Gastroesophageal sphincter (tissue), 4 donors: ENCODE measurements at places on chromosomes 7 and 10.

DNA sequence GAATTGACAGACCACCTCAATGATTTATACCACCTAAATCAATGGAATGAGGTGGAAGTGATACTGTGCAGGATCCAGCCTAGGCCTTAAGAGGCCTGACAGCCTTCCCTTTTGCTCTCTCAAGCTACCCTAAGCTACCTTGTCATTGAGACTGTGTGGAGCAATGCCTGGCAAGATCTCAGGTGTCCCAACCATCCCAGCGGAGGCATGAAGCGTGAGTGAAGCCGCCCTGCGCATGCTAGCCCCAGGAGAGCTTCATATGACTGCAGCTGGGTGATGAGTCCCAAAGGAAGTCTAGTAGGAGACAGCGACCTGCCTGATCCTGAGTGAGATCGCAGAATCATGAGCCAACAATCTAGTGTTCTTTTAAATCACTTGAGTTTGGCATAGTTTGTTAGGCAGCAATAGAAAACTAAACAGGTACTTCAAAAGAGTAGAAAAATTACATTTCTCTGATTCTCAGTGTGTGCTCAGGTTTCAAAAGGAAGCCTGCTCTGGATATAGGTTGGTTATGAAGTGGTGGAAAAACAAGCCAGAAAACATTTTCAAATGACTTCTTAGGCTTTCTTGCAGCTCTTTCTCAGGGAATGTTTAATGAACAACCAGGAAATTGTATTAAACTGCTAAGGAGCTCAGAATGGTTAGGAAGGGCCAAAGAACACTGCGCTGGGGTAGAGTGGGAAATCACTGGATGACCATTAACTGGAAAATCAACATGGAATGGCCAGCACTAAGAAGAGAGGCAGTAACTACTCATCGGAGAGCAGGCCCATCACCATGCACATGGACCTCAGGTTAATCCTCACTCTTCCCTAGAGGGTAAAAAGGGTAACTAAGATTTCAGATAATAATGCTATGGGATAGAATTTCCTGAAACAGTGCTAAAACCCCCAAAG is 535.2 kb downstream of the PHTF2 start:
- no peaks in the 10 kb centered on the region for H3K4me1 ChIP-seq
- H3K27ac ChIP-seq = no peak overlapping the region

- no peak overlapping the region for H3K27ac ChIP-seq
- no peaks in the 10 kb centered on the region for H3K4me1 ChIP-seq
- H3K36me3 ChIP-seq = no peaks in the 10 kb centered on the region
- no peaks in the 10 kb centered on the region for H3K27me3 ChIP-seq
- H3K4me3 ChIP-seq = no peak overlapping the region
- ATAC-seq = no peak
Observed at GRCh38 chr7:125966278-125967048, 1036.8 kb upstream of the POT1 start.

- H3K36me3 ChIP-seq = no peaks in the 10 kb centered on the region
- no peak overlapping the region for H3K27ac ChIP-seq
- no peak for ATAC-seq
- H3K4me3 ChIP-seq = no peak overlapping the region
Observed at GRCh38 chr10:63720072-63720537, 198.9 kb downstream of the REEP3 start.

DNA sequence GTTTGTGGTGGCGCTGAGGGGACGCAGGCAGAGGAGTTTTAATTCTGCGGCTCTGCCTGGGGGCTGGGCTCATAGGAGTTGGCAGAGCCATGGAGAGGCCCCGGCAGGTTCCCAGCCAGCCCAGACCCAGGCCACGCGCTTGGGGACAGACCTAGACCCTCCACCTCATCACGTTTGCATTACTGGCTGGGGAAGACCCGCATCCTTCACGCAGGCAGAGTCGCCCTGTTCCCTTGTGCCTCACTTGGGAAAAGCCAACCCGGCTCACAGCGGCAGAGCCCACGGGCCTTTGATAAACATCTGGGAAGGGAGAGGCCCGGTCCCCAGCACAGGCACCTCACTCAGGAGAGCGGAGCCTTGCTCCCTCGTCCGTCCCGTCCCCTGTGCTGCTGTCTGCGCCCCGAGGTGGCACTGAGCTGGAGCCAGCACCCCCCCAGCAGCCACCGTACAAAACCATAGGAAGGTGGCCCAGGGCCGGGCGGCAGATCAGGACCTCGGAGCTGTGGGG is 112.8 kb downstream of the CYTH3 start:
- H3K4me3 ChIP-seq = no peak overlapping the region
- H3K27me3 ChIP-seq = no peaks in the 10 kb centered on the region
- ATAC-seq = no peak

DNA sequence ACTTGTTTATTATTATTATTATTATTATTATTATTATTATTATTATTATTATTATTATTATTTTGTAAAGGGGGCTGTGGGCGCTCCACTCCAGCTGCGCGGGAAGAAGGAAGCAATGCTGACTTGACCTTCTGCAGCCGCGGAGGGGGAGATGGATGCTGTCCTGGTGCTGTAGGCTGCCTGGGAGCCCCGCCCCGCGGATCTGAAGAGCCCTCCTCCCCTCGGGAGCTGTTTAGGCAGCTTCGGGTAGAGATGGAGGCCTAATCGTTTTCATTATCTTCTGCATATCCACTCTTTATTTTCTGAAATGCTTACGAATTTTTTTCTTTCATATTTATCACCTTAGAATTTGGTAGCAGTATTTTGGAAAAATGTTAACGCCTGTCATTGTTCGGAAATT is 101.2 kb upstream of the KLF6 start:
- peak overlapping the region; percentile 89 for H3K27ac ChIP-seq
- H3K4me3 ChIP-seq = peak overlapping the region; percentile 24
- H3K27me3 ChIP-seq = no peaks in the 10 kb centered on the region
- ATAC-seq = peak; percentile 42
- no peaks in the 10 kb centered on the region for H3K36me3 ChIP-seq
- peaks cover 10% of the 10 kb centered on the region for H3K4me1 ChIP-seq

DNA sequence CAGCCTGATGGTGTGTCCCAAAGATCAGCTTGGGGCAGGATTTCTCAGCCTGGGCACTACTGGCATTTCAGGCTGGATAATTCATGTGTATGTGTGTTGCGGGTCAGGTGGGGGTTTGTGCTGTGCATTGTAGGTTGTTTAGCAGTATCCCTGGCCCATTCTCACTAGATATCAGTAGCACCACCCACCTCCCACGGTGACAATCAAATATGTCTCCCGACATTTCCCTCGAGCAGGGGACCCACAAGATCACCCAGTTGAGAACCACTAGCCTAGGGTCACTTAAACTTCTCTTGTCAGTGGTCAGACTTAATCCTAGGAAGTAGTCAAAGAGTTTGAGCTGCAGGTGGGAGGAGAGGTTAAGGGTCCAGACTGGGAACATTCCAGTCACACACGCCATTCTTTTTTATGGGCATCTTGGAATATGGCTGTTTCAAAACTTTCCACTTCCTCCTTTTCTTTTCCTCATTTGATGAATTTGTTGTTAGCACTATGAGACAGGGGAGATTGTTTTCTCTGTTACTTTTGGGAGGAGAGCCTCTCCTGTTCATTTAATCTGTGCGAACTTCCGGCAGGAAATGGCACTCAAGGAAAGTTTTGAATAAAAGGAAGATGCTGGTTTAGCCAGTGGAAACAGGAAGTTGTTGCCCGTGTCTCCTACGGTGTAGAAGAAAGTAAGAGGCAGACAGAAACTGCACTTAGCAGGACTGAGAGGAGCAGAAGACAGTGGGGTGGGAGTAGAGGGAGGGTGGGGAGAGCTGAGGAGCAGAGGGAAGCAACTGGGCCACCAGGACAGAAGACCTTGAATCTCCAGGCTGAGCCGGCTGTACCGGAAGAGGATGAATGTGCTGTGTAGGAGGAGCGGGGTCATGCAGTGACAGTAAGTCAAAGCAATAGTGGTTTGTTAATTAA is 17.6 kb upstream of the EXOC6 start:
- no peaks in the 10 kb centered on the region for H3K4me1 ChIP-seq
- peak overlapping the region; percentile 31 for H3K4me3 ChIP-seq
- peak; percentile 19 for ATAC-seq
- no peaks in the 10 kb centered on the region for H3K27me3 ChIP-seq

GRCh38 chr7:157337316-157338149 is 729 bp downstream of the DNAJB6 start:
- no peaks in the 10 kb centered on the region for H3K4me1 ChIP-seq
- H3K4me3 ChIP-seq = peak overlapping the region; percentile 94
- H3K36me3 ChIP-seq = no peaks in the 10 kb centered on the region
- H3K27ac ChIP-seq = peak overlapping the region; percentile 88
- H3K27me3 ChIP-seq = no peaks in the 10 kb centered on the region

DNA sequence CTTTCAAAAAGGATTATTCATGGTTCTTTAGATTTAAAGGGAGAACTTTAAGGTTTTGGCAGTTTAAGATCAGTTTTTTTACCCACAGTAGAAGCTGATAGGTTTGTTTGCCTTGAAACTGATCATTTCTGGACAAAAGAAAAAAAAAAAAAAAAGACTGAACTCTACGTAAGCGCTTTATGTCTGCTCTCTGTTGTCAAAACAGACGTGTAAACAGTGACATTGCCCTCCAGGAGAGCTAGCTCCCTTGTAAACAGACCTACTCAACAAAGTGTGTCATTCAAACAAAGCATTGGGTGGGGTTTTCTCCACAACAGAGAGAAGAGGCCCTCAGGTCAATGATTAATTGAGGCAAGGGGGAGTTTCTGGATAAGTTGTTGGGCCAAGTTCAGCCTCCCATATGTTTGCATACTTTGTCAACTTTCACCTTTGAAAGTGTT is 568.1 kb upstream of the LRRN3 start:
- no peaks in the 10 kb centered on the region for H3K4me1 ChIP-seq
- H3K36me3 ChIP-seq = no peaks in the 10 kb centered on the region
- ATAC-seq = no peak
- H3K4me3 ChIP-seq = no peak overlapping the region
- H3K27me3 ChIP-seq = no peaks in the 10 kb centered on the region

GRCh38 chr7:95886501-95887090 is 114.2 kb downstream of the DYNC1I1 start:
- H3K27ac ChIP-seq = no peak overlapping the region
- no peaks in the 10 kb centered on the region for H3K4me1 ChIP-seq
- H3K4me3 ChIP-seq = no peak overlapping the region
- no peak for ATAC-seq
- no peaks in the 10 kb centered on the region for H3K36me3 ChIP-seq

GRCh38 chr10:66924674-66925345 is 1.0 kb upstream of the LRRTM3 start:
- no peaks in the 10 kb centered on the region for H3K4me1 ChIP-seq
- ATAC-seq = no peak
- H3K27ac ChIP-seq = no peak overlapping the region
- no peaks in the 10 kb centered on the region for H3K36me3 ChIP-seq
- peaks cover 31% of the 10 kb centered on the region for H3K27me3 ChIP-seq

- no peak overlapping the region for H3K27ac ChIP-seq
- H3K4me3 ChIP-seq = no peak overlapping the region
- H3K27me3 ChIP-seq = no peaks in the 10 kb centered on the region
- no peak for ATAC-seq
Observed at GRCh38 chr10:15339892-15340291, 31.2 kb downstream of the FAM171A1 start.

- H3K4me1 ChIP-seq = no peaks in the 10 kb centered on the region
- H3K27me3 ChIP-seq = no peaks in the 10 kb centered on the region
- no peak overlapping the region for H3K4me3 ChIP-seq
- no peak overlapping the region for H3K27ac ChIP-seq
Observed at GRCh38 chr10:12103802-12104201, 25.7 kb upstream of the SEC61A2 start.

DNA sequence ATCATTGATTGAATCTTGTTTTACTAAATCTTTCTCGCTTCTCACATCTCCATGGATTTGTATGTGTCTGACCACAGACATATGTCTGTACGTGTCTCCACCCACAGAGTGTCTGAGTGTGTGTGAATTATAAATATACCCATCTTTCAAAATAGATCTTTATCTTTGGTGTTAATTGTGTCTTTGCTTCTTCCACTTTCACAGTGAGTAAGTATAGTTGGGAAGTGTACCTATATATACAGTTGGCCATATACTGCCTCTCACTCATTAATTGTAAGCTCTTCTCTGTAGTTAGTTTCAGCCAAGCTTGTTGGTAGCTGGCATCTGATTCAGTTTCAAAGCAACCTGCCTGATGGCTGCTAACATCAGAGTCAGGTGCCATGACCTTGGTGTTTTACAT is 18.4 kb downstream of the EEPD1 start:
- ATAC-seq = no peak
- no peak overlapping the region for H3K4me3 ChIP-seq
- no peaks in the 10 kb centered on the region for H3K36me3 ChIP-seq
- no peaks in the 10 kb centered on the region for H3K4me1 ChIP-seq

DNA sequence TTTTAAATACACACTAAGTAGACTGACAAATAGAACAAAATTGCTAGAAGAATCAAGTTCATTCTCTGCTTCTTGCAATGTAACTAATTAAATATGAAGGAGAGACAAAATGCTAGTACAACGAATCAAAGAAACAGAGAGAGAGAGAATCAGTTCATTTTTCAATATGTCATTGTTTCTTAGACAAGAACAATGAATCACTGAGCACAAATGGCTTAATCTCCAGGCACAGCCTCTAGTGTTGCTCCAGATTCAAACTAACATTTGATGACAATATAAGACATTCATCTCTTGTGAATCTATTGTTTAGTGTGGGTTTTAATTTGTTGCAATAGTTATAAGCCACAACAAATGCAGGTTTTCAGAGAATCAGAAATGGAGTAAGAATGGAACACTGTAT is 357.4 kb upstream of the TMEM229A start:
- no peak for ATAC-seq
- no peak overlapping the region for H3K27ac ChIP-seq
- no peaks in the 10 kb centered on the region for H3K36me3 ChIP-seq
- H3K4me1 ChIP-seq = no peaks in the 10 kb centered on the region
- H3K4me3 ChIP-seq = no peak overlapping the region

DNA sequence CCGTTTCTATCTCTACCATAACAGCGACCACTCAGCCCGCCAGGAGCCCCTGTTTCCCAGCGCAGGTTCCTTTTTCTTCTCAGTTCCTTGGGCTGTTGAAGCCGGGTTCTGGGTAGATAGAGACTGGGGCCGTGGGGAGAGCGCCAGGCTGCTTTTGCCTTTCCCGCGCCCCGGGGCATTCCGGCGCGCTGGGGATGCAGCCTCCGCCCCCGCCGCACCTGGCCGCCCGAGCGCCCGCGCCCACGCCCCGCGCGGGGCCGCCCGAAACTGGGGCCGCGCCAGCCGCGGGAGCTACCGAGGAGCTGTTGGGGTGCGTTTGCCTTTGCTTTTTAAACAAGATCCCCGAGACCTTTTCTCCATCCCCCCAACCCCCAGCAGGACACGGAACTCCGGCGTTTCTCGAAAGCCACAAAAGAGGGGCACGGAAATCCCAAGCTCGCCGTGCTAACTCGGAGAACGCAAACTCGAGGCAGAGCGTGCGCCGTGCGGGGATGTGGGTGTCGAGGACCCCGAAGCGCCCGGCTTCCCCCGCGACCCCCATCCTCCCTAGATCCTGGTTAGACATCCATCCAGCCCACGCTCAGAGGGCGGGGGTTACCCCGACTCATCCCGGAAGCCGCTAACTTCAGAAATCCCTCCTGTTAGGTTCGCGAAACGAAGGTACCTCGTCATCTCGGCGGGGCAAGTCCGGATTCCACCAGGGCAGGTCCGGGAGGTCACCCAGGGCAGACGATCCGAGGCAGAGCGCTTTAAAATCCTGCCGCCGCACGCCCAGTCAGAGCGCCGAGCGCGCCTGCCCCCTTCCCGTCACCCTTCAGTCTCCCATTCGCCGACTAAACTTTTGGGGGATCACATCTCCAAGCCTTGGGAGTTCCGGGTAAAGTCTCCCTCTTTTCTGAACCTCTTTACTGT is 1.0 kb downstream of the GRM8 start:
- ATAC-seq = no peak
- H3K4me3 ChIP-seq = peak overlapping the region; percentile 49
- no peak overlapping the region for H3K27ac ChIP-seq
- no peaks in the 10 kb centered on the region for H3K36me3 ChIP-seq

GRCh38 chr7:127755965-127756364 is 104.0 kb downstream of the SND1 start:
- no peak overlapping the region for H3K4me3 ChIP-seq
- peaks cover 8% of the 10 kb centered on the region for H3K4me1 ChIP-seq
- H3K27ac ChIP-seq = no peak overlapping the region
- no peaks in the 10 kb centered on the region for H3K27me3 ChIP-seq
